Amniotic epithelial cell (primary cell): ENCODE measurements at places on chromosomes 5 and 9.

DNA sequence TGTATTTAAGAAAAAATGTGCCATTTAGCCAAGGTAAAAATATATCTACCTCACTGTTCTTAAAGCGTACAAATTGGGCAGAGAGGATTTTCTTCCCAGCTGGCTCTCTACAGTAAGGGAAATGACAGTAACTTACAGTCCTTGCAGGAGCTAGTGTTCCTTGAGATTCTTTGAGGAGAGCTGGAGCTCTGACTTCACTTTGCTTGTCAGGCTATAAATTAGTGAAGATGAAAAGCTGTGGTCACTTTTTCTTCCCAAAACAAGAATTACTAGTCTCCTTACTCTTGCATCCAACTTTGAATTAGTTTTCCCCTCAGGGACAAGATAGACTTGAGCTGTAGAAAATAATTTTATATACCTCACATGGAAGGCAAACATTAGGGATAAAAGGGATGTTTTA is 129.9 kb downstream of the ZSWIM6 start:
- peak; percentile 18 for DNase-seq

DNA sequence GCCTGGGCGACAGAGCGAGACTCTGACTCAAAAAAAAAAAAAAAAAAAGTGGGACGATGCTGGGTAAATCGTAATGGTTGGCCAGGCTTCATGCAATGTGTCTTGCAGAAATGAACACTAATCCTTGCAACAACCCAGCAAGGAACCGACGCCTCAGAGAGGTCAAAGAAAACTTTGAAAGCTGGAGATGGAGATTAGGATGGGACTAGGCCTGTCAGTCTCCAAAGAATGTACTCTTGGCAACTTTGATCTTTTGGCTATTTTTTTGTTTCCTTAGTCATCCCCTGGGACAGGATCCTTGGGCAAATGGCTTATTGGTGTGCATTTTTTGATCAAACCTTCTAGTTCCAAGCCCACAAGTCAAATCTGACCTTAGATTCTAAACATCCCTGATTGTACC is 10.6 kb upstream of the PWWP2A start:
- DNase-seq, result no peak

- peak; percentile 41 for DNase-seq
Observed at GRCh38 chr9:17810728-17811571, 232.1 kb downstream of the SH3GL2 start.

DNA sequence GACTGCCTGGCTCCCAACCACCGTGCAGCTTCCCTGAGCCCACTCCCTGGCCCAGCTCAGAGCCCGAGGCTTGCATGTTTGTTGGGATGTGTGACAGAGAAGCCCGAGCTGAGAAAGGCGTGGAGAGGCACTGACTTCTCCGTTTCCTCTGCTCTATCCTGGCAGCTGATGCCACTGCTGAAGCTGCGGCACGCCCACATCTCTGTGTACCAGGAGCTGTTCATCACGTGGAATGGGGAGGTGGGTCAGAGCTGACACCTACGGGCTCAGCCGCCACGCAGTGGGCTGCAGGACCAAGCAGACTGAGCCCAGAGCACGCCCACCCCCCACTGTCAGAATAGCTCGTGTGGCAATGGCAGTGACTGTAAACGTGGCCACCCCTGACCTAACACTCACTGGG is 9.3 kb downstream of the STKLD1 start:
- no peak for DNase-seq

GRCh38 chr9:14221119-14221518 is 92.8 kb downstream of the NFIB start:
- DNase-seq, result no peak

GRCh38 chr5:72494623-72495124 is 12.5 kb downstream of the ZNF366 start:
- no peak for DNase-seq

DNA sequence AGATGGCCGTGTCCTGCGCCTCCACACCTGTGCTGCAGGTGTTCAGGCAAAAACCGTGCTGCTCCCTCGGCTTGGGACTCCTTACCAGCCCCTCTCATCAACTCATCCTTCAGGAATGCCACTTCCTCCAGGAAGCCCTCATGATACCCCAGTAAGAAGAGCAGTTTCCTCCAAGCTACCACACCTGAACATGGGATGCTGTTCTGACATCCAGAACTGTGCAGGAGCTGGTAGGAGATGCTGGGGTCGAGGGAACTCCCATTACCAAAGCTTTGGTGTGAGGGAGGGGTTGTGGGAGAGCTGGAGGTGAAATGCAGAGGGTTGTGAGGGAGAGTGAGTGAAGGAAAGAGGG is 18.9 kb downstream of the CARD19 start:
- DNase-seq, result no peak

GRCh38 chr5:77117161-77117560 is 30.1 kb upstream of the ZBED3 start:
- DNase-seq, result no peak

DNA sequence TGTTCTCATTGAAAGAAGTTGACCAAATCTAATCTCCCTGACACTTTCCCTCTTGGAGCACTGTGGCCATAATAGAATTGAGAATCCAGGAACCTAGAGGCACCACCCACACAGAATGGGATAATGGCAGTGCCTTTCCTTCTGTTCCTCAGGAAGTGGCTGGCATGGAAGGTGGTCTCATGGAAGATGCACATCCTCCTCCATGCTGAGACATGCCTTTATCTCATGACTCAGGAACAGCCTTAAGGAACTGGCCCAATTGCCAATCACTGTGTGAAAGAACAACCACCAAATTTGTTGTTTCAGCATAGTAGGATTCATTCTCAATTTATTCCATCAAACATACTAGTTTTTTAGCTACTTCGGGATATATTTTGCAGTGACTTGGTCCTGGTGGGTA is 137.5 kb upstream of the RASGRF2 start:
- DNase-seq, result no peak

- DNase-seq, result no peak
Observed at GRCh38 chr5:138482638-138483037, 17.4 kb downstream of the EGR1 start.

DNA sequence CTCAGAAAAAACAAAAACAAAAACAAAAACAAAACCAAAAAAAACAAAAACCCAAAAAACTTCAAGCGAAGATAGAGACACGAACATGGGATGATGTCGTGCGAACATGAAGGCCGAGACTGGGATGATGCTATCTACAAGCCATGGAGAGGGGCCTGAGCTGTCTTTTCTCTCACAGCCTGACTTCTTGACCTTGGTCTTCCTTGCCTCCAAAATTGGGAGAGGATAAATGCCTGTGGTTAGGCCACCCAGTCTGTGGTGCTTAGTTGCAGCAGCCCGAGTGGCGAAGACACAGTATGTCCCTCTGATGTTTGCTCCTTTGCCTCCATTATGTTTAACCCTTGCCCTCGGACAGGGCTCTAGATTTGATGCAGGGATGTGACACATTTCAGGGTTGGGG is 130.4 kb upstream of the BASP1 start:
- peak; percentile 78 for DNase-seq

DNA sequence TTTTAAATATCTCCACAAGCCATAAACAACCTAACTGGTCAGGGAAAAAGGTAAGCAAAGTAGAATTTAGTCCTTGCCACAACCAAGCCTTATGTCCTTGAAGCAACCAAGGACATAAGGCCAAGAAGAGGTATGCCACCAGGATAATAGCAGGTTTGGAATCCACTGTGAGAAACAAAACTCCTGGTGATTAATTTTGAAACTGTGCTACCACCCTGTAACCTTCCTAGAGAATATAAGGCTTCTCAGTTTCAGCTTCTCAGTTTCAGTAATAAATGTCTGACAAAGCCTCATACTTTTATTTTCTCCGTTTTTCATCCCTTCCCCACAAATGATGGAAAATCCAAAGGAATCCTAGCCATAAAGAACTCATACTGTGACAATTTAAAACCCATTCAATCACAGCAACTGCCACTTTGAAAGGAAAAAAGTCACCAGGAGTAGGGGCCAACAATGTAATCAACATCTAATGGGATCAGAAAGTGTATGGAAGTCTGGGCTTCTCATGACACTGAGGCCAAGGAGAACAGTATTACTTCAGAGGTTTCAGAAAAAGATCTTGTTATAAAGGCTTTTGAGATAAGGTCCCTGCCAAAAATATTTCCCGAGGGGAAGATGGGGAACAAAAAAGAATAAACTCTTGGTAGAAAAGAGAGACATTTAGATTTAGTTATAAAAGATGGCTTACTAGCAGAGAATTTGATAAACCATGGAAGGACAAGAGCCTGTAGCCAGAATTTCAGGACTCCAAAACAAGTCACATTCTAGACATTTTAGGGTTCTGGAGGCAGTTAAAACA is 189.2 kb downstream of the TSSK1B start:
- no peak for DNase-seq

- DNase-seq, result no peak
Observed at GRCh38 chr9:120267929-120268328, 312.0 kb downstream of the CDK5RAP2 start.

GRCh38 chr5:44707721-44708120 is 101.0 kb upstream of the MRPS30 start:
- DNase-seq, result no peak

DNA sequence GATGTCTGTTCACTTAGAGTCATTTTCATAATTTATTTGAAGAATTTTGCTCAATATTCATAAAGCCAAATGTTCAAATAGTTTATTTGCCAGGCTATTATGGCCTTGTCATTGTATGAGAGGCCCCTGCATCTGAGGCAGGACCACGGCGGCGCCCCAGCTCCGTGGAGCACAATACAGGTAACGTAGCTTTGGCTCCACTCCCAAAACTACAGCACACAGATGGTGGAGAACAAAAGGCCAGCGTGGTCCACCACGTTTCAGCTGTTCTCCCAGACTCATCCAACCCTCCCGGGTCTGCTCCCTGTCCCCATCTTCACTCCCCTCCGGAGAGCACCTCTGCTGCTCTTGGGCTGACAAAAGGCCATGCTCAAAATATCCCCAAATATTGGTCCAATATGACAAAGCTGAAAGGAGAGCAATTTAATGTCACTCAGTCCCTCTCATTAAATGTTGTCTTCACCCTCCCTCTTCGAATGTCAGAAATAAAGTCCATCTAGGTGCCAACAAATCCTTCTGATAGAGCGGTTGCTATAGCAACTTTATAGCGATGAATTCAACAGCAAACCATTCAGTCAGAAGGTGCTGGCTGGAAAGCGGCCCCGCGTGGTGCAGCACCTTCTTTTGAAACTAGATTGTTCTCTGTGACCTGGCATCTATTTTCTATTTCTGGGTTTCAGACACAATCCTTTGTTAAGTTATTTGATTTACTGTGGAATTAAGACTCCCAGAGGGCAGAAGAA is 504.3 kb downstream of the ARHGEF28 start:
- DNase-seq, result no peak

DNA sequence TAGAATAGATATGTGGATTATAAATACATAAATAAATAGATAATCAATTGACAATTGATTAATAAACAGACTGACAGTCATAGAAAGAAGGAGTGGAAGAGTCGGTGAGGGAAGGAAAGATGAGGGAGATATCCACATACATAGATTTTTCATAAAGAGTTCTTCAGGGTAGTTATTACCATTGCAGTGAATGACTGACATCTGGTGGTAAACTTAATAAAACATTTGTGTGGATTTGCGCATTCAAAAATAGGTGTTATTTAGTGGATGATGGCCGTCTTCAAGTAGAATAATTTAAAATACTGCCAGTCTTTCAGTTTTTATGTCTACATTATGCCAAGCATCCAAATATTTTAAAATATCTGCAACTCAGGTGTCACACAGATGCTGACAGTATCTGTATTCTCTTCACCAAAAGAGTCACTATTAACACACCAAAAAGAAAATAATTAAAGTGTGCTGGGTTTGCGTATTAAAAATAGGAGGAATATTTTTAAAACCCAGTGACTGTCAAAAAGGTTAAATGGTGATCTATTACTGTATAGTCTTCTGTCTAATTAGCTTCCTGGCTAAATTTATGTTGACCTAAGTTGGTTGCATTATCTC is 78.8 kb downstream of the GIN1 start:
- peak; percentile 55 for DNase-seq

DNA sequence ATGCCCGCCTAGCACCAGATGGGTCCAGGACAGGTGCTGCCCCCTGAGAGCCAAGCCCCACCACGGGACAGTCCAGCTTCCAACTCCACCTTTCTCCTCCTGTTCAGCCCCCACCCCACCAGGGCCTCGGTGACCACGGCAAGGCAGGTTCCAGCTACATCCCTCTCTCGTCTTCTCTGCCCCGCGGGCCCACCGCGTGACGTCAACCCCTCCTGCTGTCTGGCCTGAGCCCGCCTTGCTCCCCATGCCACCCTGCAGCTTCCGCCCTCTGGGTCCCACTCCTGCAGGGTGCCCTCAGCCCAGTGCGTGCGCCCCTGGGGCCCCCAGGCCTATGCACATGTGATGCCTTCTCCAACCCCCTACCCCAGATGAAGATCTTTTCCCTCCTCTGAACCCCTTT is 6.8 kb downstream of the GFPT2 start:
- DNase-seq, result no peak

GRCh38 chr5:127909066-127909465 is 174.5 kb upstream of the SLC12A2 start:
- peak; percentile 62 for DNase-seq

- DNase-seq, result no peak
Observed at GRCh38 chr5:180817893-180818674, 15.5 kb upstream of the MGAT1 start.

DNA sequence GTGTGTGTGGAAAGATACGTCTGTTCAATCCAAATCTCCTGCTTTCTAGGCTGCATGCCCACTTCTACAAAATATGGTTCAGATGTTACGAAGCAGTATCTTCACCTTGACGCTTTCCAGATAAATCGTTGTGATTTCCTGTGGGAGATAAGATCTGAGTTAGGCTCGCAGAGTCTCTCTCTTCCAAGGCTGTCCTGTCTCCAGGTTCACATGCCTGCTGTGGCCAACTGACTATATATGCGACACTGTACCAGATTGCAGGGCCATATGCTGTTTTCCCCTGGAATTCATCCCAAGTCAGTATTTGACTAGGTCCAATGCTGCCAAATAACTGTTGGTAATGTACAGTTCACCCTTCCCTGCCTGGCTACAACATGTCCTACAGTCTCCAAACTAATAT is 47.9 kb downstream of the TMEM252 start:
- DNase-seq, result no peak

DNA sequence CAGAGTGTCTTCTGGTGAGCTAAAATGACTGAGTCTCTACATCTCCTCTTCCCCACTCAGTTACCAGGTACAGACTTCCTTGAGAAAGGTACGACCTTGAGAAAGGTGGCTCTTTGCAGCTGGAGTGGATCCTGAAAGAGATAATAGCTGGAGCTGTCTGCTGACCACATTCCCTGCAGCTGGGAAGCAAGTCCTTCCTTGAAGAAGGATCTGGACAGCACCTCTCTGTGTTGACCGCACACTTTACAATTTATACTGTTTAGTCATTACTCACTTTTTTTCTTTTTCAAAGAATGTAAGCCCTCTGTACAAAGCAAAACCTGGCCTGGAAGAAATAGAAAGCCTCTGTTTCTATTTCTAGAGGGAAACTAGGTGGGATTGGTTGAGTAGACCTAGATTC is 148.8 kb downstream of the MACIR start:
- peak; percentile 68 for DNase-seq

DNA sequence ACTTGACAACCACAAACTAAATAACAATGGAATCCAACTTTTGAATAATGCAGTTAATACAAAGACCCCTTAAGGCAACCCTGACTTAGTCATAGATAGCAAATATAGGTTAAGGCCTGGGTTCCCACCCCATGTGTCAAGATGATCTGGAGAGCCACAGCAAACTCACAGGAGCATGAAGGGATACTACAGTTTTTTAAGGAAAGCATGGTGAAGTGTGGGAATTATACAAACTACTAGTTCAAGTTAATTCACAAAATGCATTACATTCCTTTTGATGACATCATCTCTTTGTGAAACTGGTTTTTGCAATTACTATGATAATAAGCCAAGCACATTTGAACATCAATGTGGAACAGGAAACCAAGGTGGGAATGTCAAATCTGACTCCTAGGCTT is 50.6 kb downstream of the LHFPL2 start:
- peak; percentile 89 for DNase-seq
